Cerebellar nuclear complex (tissue), 1 donor: ENCODE measurements at places on chromosomes 1 and 21.

- DNase-seq = no peak
Observed at GRCh38 chr1:226584164-226584563, 35.6 kb downstream of the STUM start.

- DNase-seq = no peak
Observed at GRCh38 chr21:36065497-36066036, 4.3 kb upstream of the CBR1 start.

DNA sequence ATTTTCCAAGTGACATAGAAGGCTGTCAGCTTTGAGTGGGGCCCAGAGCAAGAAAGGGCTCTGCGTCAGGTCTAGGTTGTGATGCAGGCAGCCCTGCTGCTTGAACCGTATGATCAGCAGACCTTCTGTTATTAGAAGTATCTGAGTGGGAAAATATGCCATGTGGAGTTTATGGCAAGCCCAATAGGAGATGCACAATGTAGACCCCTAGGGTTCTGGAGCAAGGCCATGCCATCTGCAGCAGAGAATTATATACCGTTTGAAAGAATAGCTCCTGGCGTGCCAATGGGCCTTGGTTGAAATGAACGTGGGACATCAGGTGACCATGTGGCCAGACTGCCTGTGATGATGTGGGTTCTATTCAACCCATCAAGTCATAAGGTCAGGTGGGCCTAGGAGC is 44.1 kb upstream of the ZBTB18 start:
- DNase-seq = no peak

- no peak for DNase-seq
Observed at GRCh38 chr1:71964188-71964587, 318.2 kb downstream of the NEGR1 start.

DNA sequence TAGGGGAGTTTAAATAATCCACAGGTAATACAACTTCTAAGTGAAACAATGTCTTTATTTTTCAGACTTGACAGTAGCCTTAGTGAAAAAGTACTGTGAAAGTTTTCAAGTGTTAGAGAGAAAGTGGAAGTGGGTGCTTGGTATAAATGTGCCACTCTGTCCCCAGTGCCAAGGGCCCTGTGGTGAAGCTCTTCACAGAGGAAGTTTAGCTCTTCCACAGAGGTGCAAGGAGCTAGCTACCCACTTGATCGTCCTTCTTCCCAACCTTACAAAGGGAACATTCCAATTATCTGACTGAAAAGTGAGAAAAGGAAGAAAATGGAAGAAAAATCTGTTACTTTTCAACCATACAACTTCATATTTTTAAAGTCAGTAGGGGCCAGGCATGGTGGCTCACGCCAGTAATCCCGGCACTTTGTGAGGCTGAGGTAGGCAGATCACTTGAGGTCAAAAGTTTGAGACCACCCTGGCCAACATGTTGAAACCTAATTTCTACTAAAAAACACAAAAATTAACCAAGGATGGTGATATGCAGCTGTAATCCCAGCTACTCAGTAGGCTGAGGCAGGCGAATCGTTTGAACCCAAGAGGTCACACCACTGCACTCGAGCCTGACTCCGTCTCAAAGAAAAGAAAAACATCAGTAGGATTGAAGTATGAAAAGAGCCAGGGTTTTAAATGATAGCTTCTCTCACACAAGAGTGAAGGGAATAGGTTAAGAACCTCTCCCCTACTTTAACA is 41.0 kb upstream of the PTPRC start:
- no peak for DNase-seq

- DNase-seq = no peak
Observed at GRCh38 chr1:187396226-187396625, 567.5 kb downstream of the PLA2G4A start.

DNA sequence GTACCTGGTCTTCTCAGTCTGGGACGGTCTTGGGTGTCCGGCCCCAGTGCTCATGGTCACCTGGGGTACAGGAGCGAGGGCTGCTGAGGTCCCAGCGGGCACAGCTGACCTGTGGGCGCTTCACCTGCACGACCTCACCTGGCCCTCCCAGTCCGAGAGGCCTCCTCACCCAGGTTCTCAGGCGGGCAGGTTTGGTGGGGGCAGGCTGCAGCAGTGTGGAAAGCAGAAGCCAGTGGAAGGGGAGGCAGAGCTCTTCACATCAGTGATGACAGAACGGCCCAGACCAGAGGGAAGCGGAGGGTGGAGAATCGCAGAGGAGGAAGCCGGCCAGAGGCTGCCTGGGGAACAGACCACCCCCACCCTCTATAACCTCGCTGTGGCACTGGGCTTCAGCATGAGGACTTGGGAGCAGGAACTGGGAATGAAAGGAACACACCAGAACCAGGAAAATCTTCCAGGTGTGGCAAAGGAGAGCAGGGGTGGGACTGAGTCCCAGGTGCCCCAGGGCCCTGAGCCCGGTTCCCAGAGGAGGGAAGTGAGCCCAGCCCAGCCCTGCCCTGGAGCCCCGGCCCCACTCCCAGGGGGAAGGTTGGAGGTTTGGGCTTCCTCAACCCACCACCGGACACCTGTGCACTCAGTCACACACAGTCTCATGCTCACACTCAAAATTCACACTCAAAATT is 265.2 kb upstream of the VAMP3 start:
- no peak for DNase-seq

DNA sequence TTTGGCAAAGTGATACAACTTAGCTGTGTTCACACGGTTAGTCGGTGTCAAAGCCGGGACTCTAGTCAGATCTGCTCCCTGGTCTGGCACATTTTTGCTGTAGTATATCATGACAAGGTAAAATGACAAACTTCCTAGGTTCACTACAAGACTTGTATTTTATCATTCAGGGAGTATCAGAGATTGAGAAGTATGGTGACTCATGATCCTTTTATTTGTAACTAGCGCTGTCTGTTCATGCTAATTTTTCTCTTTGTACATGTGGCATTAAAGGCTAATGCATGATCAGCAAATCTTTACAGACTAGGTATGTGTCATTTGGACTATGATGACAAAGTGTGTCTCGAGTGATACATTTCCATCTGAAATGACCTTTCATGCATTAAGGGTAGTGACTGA is 326.7 kb downstream of the SIPA1L2 start:
- no peak for DNase-seq

GRCh38 chr1:230243583-230244353 is 176.7 kb downstream of the GALNT2 start:
- DNase-seq = no peak

DNA sequence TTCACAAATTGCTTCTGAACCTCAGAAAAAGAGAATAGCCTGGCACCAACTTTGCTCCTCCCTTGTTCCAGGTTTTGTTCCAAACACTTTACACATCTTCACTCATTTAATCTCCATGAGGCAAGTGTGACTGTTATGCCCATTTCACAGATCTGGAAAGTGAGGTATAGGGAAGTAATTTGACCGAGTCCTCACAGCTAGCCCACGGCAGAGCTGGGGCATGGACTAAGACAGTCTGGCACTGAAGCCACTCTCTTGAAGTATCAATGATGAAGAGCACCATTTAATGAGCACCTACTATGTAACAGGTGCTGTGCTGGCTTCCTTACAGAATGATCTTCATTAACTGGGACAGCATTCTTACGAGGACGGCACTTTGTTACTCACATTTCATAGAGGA is 19.0 kb downstream of the C1QB start:
- DNase-seq = no peak

- no peak for DNase-seq
Observed at GRCh38 chr1:53979712-53980450, 33.7 kb downstream of the LRRC42 start.

GRCh38 chr1:145917595-145917994 is 922 bp downstream of the PEX11B start:
- DNase-seq = no peak

GRCh38 chr1:10917513-10918454 is 94.7 kb upstream of the TARDBP start:
- DNase-seq = no peak

- no peak for DNase-seq
Observed at GRCh38 chr1:40153073-40153770, 8.0 kb upstream of the RLF start.

DNA sequence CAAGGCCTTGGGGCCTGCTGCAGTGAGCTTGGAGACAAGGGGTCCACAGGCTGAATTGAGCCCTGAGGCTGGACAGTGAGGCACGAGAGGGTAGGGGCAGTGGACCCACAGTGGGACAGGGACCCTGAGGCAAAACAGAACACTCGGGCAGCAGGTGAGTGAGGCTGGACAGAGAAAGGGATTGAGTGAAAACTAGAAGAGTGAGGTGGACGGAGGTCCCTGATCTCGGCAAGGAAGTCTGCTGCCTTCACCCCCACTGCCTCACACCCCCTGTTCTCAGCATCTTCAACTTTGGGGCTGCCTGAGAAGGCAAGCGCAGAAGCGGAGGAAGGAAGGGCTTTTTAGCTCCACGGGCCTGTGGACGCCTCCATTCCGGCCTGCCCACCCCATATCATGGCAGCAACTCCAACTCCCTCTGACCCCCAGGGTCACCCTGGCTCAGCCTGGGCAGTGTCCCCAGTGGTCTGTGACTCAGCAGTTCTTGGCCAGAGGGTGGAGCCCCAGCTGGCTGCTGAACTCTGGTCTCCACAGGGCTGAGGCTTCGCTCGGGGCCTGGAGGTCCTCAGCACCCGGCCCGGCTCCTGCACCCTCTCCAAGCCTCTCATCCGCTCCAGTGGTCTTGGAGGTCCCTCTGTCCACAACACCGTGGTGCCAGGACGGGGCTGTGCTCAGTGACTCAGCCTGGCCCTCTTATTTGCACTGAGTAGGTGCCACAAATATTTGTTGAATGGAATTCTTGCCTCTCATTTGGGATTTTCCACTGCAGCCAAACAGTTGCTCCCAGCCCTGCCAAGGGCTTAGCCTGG is 60.0 kb upstream of the EPS8L3 start:
- no peak for DNase-seq

DNA sequence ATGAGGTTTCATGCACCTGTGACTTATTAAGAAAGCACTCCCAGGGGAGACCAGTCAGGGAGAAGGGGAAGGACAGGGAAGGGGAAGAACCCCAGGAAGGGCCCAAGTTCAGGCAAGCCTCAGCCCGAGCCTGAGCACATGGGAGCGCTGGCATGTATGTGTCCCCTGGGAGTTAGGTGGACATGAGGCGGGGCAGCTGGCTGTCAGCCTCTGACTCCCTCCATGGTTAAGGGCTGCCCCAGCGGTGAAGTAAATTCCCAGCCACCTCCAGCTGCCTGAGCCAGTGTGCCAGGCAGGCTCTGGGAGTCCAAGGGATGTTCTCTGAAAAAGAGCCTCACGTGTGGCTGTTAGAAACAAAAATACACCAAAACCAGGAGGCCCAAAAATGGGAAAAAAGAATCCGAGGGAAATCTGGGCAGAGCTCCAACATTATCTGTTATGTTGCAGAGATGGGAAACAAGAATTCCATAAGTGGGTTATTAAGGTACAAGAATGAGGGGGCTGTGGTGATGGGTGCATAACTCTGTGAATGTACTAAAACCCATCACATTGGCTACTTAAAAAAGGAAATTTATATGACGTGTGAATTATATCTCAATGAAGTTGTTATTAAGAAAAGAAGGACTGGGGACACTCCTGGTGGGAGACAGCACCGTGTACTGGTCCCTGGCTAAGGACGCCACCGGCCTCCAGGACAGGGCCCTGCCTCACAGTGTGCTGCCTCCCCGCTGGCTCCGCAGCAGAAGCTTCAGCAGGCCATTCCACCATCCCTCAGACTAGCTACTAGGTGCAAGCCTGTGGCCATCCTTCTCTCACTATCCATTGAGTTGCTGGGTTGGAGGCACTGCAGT is 18.7 kb downstream of the DMRTB1 start:
- DNase-seq = no peak

- no peak for DNase-seq
Observed at GRCh38 chr1:114034567-114035303, 55.5 kb downstream of the OLFML3 start.

DNA sequence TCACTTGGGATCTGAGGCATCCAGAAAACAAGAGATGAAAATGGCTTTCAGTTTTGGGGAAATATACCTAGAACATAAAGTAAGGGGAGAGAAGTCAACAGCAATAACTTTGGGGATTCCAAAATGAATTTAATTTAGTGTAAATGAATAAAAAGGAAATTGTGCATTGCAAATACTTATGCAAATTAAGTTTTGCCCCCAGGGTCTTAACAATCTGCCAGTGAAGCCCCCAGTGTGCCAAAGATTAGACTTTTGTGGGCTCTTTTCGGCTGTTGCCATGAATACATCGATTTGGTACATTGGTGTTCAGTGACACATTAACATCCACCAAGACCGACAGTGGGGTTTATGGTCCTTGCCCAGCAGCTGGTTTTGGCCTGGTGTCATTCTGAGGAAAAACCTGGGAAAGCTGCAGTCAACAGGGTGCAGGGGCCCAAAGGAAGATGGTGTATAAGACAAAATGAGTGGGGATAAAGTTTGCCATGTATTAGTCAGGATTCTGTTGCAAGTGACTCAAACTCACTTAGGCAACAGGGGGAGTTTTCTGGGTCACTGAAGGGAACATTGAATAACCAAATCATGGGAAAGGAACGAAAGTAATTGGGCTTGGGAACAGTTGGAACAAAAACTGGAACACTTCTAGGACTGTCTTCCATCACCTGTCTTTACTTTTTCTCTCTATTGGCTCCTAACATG is 30.2 kb upstream of the IGSF3 start:
- no peak for DNase-seq
